Fibroblast of skin of left quadriceps (primary cell): ENCODE measurements at places on chromosomes 1 and 21.
A peak's percentile ranks its signal among the peaks of the same experiment; 100 is the strongest.

DNA sequence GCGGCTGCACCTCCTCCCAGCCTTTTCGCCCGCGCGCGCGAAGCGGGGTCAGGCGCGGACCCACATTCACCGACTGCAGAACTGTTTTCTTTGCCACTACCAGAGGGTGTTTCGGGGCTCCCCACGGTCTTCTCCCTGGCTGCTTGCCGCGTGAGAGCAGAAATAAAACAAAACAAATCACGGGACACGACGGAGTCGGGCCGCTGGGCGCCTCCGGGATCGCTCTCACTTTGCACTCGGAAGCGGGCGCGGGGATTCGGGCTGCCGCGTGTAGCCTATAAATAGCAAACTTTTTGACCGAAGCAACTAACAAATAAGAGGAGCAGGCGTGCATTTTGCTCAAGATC is 412.3 kb upstream of the ESRRG start:
- no peak for DNase-seq

- DNase-seq: peak; percentile 14
These were observed 36.5 kb upstream of the ADAMTS1 start for GRCh38 chr21:26881504-26882228.

DNA sequence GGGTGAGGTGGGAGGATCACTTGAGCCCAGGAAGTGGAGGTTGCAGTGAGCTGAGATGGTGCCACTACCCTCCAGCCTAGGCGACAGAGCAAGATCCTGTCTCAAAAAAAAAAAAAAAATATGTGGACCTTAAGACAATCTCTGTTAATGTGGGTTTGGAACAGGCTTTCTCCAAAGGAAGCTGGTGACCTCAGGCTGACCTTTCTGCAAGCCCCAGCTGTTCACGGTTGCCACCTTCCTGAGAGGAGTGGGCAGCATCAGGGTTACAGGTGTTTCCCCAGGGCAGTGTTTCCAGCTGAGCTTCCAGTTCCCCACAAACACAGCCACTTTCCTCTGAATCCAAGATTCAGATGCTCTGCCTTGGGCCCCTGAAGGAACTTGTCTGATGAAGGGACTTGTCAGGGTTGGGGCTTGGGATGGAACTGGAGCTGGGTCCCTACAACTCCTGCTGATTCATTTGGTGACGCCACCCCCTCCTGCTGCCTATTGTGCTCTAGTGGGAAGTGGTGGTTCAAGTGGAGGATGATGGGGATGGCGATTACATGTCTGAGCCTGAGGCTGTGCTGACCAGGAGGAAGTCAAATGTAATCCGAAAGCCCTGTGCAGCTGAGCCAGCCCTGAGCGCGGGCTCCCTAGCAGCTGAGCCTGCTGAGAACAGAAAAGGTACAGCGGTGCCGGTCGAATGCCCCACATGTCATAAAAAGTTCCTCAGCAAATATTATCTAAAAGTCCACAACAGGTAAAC is 1.9 kb downstream of the ZBTB48 start:
- DNase-seq: no peak

- DNase-seq: peak; percentile 20
These were observed 111.3 kb downstream of the PATJ start for GRCh38 chr1:61853583-61853982.

- DNase-seq: no peak
These were observed 2.3 kb downstream of the COL9A2 start for GRCh38 chr1:40314721-40315238.

DNA sequence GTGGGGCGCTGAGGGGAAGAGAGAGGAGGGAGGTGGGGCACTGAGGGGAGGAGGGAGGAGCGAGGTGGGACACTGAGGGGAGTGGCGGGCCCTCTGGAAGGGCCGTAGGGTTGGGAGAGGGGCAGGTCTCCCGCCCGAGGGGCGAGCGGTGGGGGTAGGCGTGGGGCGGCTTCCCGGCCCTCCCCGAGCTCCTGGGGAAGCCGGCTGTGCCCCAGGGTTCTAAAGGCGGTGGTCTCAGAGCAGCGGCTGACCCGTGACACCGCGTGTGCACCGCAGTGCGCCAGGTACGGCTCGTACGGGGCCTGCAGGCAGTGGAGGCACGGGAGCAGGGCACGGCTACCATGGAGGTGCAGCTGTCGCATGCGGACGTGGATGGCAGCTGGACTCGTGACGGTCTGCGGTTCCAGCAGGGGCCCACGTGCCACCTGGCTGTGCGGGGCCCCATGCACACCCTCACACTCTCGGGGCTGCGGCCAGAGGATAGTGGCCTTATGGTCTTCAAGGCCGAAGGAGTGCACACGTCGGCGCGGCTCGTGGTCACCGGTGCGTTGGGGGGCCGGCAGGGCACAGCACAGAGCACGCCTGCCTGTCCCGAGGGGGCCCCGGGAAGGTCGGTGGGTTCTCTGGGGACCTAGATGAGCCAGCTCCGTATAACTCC is 68.5 kb downstream of the OBSCN start:
- no peak for DNase-seq

- DNase-seq: no peak
These were observed at the start of gene GIPC2 for GRCh38 chr1:78045926-78046778. GIPC2 (plus strand) TSS chr1:78045966; CDS start chr1:78046095, 129 bp downstream.

- DNase-seq: no peak
These were observed 226.5 kb downstream of the FOXD2 start for GRCh38 chr1:47664356-47664755.

- DNase-seq: no peak
These were observed 284.0 kb downstream of the PTPRC start for GRCh38 chr1:198922638-198923430.

DNA sequence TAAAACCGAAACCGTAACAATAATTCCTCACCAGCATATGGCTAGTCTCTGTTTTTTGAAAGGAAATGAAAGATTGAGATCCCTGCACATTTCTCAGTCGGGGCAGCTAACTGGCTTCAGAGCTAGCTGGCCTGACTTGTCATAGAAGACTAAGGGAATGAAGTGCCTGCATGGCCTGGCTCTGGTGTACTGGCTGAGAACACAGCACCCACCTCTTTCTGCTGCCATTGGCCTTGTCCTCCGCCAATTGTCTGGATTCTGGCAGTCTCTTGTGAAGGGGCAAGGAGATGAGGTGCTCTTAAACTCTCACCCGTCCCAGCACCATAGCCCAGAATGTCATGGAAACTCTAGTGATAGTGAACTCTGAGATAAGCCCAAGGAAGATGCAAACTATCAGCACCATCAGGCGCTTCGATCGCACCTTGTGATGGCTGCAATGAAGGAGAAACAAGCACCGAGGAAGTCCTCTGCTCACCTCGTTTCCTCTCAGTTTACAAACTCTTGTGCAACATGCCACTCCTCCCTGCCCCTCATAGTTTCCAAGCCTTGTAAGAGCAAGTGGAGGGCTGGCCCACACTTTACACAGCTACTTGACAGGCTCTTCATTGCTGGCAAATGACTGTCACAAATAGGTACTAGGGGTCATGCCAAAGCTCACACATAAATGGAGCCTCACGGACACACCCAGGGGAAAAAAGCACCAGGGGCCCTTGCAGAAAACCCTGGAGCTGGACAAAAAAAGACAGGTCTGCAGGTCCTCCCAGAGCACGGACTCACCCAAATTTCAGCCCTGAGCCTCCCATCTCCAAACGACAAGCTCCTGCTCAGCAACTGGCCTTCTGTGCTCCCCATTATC is 16.4 kb downstream of the INPP5B start:
- no peak for DNase-seq

DNA sequence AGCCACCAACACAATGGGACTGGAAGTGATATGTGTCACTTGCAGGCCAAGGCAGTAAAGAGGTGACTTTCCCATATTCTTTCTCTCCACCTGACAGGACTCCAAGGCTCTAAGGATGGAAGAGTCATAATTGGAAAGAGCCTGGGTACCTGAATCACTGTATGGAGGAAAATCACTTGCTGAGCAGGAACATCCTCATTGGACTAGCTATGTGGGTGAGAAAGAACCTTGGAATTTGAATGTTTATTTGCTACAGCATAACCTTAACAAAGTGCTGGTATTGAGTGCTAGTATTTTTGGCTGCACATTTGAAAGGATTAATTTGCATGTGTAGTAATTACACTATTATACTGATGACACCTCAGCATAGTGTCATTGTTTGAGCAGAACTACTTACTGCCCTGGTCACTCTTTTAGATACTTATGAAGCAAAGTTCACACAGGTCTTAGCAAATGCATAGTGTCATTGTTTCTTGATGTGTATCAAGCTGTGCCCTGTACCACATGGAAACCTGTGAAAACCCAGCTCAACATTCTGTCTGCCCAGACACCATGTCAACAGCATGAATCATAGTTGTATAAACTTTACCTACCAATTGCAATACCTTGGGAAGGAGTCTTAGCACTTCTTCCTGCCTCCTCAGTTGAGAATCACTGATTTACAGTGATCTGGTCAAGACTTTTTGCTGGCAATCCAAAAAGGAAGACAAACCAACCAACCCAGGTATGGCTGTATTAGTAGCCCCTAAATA is 5.1 kb upstream of the S100A10 start:
- DNase-seq: no peak

GRCh38 chr1:231162970-231163829 is 1.3 kb downstream of the TRIM67 start:
- DNase-seq: no peak

DNA sequence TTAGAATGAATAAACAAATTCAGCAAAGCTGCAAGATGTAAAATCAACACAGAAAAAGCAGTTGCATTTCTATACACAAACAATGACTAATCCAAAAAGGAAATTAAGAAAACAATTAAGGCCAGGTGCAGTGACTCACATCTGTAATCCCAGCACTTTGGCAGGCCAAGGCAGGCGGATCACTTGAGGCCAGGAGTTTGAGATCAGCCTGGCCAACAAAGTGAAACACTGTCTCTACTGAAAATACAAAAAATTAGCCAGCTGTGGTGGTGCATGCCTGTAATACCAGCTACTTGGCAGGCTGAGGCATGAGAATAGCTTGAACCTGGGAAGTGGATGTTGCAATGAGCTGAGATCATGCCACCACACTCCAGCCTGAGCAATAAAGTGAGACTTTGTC is 22.3 kb downstream of the THEM4 start:
- no peak for DNase-seq

DNA sequence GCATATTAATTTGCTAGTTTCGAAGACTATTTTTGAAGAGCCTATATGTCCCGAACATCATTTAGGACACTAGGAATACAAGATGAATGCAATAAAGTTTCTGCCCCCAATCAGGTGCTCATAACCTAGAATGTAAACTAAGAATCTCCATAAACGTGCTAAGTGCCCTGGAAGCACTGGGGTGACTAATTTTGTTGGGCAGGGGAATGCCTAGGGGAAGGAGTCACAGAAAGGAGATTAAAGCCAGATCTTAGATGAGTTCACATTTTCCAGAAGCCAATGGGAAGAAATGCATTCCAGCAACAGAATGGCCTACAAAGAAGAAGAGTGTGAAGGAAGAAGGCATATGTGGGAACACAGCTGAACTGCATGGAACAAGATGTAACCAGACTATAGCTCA is 19.5 kb downstream of the SCYL3 start:
- DNase-seq: peak; percentile 73

GRCh38 chr1:229150518-229150917 is 120.4 kb upstream of the RAB4A start:
- DNase-seq: no peak

DNA sequence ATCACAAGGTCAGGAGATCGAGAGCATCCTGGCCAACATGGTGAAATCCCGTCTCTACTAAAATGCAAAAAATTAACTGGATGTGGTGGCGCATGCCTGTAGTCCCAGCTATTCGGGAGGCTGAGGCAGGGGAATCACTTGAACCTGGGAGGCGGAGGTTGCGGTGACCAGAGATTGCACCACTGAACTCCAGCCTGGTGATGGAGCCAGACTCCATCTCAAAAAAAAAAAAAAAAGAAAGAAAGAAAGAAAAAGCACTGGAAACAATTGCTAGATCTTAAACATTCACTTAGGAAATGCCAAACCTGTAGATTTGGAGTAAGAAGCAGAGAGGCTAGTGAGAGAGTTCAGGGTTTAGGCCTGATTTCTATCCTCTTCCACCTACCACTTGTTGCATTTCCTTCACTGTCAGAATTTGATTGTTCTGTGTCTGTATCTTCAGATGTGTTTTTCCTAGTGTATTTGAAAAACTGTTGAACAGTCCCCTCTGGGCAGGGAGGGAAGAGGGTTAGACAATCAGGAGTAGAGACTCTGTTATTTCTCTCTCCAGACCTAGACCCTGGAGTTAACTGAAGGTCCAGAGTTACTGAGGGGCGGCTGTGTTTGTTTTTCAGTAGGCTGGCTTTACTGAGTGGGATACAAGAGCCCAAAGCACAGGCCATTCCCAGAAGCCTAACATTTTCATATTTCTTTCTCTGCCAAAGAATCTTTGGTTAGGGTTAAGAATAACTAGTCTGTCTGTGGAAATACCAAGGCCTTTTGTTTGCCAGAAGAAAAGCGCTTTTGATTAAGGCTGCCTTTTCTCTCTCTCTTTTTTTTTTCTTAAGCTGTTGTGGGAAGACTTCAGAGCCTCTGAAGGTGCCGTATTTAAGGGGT is 31.1 kb upstream of the MACF1 start:
- no peak for DNase-seq

- DNase-seq: no peak
These were observed 51.8 kb upstream of the H6PD start for GRCh38 chr1:9182784-9183257.

GRCh38 chr21:37292941-37293340 is 25.8 kb upstream of the VPS26C start:
- DNase-seq: no peak

- no peak for DNase-seq
These were observed 30.5 kb downstream of the OR10J1 start for GRCh38 chr1:159469921-159470533.

DNA sequence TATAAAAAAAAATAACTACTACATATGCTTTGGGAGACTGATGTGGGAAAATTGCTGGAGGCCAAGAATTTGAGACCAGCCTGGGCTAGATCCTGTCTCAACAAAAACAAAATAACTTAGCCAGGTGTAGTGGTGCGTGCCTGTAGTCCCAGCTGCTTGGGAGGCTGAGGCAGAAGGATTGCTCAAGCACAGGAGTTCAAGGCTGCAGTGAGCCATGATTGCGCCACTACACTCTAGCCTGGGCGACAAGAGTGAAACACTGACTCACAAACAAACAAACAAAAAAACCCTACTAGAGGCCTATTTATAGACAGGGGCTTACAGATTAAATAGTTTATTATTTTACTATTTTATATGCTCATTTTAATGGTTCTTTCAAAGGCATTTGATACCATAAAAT is 80.0 kb downstream of the LHX4 start:
- no peak for DNase-seq

DNA sequence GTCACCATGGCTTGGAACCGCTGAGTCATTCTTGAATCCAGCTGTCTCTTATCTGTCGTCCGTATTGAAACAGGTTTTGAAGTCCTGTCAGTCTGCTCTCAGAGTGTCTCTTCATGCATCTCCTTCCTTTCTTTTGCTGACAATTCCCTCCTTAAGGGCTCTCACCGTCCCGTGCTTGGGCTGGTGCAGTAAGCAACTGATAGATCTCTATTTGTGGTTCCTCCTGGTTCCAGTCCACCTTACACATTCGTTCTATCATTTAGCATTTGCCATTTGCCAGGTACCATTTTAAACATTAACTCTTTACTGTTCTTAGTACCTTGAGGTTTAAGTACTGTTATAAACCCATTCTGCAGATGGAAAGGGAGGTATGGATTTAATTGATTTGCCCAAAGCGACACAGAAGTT is 88.9 kb downstream of the DYRK1A start:
- DNase-seq: no peak
